ENCODE measurements at places on chromosomes 5 and 9. TPM values are rescaled to one million over a fixed set of nuclear protein-coding genes. Genes with fewer than 3 reads are reported as not detected.

The SPAG8 gene
- total RNA-seq: 5.1 TPM

The ZFP2 gene
- total RNA-seq: 0.32 TPM

The ALAD gene
- 26.6 TPM for total RNA-seq

The AK3 gene
- 50.1 TPM for total RNA-seq

The ALDH1A1 gene
- total RNA-seq: not detected
